Activated CD8-positive, alpha-beta T cell treated with anti-CD3 and anti-CD28 coated beads for 36 hours (primary cell): ENCODE measurements at places on chromosomes 2 and 18. TPM values are rescaled to one million over a fixed set of nuclear protein-coding genes. Genes with fewer than 3 reads are reported as not detected.

- no peak for DNase-seq
These were observed 48.1 kb upstream of the RPL31 start for GRCh38 chr2:100954044-100954420.

DNA sequence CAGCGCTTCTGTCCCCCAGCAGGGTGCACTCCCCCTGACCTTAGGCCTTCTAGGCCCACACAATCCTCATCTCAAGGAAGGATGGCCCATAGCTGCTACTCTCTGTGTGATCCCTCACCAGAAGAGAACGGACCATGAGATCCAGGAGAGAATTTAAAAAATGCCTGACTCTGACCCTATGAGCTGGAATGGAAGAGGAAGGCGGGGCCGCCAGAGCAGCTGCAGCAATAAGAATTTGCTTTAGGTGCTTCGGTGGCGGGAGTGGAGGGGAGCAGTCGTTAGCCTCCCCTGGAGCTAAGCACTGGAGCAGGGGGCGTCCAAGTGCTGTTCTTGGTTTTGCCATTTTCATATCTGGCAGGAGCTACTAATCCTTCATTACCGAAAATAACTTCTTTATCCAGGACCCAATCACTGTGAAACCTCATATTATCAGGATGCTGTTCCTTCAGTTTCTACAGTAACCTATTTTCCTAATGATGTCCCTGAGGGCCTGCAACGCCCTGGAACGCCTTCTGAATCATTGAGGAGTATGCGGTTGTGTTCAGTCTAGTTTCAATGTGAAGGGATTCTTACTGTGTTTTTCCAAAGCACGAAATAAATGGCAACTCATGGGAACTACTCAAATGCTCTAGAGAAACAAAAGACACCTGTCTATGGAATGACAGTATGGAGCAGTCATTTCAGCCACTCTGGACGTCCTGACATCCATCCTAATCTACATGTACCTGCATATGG lies 105.1 kb upstream of the SIX2 start:
- no peak for DNase-seq

ITGB6 gene
- total RNA-seq, result not detected

ALKAL2 gene
- not detected for total RNA-seq

DNA sequence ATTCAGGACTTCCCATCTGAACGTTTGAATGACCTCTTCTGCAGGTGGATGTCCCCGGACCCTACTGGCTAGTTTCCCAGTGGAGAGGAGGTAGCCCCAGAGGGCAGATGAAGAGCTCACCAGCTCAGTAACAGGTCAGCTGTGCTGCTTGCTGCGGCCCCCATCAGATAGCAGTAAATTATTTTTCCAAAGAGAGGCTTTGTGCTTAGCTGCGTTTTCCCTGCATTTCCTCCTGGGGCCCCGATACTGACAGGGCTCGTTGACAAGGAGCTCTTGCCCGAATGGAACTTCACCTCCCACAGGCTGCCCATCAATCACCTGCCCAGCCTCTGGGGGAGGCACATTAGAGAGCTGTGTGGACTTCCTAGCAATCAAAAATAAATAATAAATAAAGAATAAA lies 185.8 kb downstream of the DOK6 start:
- no peak for DNase-seq

- no peak for DNase-seq
These were observed 24.4 kb downstream of the CRYGD start for GRCh38 chr2:208099682-208100470.

GRCh38 chr2:174693344-174693743 lies 70.9 kb downstream of the CHRNA1 start:
- DNase-seq, result no peak

HES6 gene
- total RNA-seq, result 5.2 TPM

DNA sequence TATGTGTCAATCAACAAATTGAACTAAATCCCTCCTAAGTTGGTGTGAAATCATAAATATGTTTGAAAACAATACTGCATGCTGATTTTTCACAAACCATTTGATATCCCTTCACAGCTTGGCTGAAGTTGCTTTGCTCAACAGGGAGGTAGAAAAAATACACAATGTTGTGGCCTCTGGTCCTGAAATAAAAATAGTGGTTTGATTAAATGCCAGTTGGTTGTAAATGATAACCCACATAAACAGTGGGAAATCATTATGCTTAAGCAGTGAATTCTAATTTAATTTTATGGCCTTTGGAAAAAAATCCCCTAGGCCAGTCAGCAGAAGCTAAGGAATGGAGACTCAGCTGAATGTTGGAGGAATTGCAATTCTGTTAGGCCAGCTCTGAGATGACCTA lies 359.4 kb upstream of the CWC22 start:
- DNase-seq, result no peak

UGT1A5 gene
- not detected for total RNA-seq

GRCh38 chr2:9149726-9150567 lies 56.7 kb upstream of the ASAP2 start:
- DNase-seq, result no peak
